ENCODE measurements at places on chromosomes 6 and 20.
A peak's percentile ranks its signal among the peaks of the same experiment; 100 is the strongest.

- DNase-seq: peak; percentile 79
Observed at GRCh38 chr20:32626859-32627636, 41.9 kb upstream of the NOL4L start.

- no peak for DNase-seq
Observed at GRCh38 chr6:68729377-68729903, 94.4 kb downstream of the ADGRB3 start.

DNA sequence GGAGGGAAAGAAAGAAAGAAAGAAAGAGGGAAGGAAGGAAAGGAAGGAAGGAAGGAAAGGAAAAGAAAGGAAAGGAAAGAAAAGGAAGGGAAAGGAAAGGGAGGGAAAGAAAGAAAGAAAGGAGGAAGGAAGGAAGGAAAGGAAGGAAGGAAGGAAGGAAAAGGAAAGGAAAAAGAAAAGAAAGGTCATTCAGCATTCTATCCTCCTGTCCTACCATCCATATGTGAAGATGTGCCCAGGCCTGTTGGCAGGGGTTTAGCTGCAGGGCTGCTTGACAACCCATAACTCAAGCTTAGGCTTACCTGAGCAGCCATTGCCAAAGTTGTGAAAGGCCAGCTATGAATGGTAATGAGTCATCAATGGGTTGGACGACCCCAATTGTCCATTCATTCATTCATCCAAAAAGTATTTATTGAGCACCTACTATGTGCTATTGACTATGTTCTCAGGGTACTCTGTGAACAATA, 49.9 kb upstream of the OCSTAMP start:
- no peak for DNase-seq

- DNase-seq: no peak
Observed at GRCh38 chr20:62287759-62288534, 14.8 kb upstream of the ADRM1 start.

GRCh38 chr20:49290608-49291191, 12.8 kb upstream of the ZNFX1 start:
- DNase-seq: no peak

- DNase-seq: no peak
Observed at GRCh38 chr6:53045891-53046673, 19.1 kb upstream of the FBXO9 start.

GRCh38 chr6:89952686-89953085, 58.4 kb downstream of the GJA10 start:
- DNase-seq: no peak

DNA sequence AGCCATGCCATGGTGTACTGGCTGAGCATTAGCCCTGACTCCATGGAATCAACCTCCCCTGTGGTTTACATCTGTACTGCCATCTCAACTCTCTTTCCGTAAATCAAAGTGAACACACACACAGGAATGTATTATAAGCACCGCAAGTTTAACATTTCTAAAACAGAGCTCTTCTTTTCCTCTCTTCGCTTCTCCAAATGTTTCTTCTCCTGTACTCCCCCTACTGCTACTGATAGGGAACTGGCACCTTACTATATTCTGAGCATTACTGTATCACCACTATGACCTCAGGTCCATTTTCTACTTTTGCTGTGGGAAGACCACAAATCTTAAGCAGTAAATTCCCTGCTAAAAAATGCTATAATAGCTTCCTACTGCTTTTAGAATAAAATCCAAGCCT, 101.2 kb downstream of the NUS1 start:
- DNase-seq: no peak

DNA sequence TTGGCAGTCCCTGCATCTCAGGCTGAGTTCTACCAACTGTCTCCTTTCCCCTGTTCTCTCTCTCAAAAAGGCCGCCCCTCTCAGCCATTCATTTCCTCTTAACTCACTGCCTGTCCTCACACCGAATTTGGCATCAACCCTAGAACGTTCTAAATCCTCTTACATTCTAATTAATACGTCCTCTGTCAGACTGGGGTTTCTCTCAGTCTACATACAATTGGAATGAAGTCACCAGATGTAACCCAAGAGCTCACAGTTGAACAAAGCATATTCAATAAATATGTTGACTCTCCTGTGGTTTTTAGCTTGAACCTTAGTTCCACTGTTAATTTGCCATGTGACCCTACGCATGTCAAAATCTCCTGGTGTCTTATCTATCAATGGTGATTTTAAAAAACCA, 269.6 kb downstream of the CLIC5 start:
- no peak for DNase-seq

GRCh38 chr20:41135187-41135887, 2.0 kb upstream of the PLCG1 start:
- peak; percentile 33 for DNase-seq

DNA sequence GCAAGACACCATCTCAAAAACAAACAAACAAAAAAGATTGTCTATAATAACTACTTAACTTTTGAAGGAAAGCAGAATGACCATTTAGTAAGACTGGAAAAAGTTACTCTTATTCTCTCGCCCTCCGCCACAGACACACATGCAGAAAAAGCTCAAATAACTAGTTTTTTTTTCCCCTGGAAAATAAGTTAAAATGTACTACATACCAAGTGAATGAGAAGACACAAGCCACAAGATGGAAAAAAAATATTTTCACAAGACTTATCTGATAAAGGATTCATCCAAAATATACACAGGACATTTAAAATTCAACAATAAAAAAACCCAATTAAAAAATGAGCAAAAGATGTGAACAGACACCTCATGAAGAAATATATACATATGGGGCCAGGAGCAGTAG, 31.9 kb downstream of the NUDT3 start:
- DNase-seq: no peak

DNA sequence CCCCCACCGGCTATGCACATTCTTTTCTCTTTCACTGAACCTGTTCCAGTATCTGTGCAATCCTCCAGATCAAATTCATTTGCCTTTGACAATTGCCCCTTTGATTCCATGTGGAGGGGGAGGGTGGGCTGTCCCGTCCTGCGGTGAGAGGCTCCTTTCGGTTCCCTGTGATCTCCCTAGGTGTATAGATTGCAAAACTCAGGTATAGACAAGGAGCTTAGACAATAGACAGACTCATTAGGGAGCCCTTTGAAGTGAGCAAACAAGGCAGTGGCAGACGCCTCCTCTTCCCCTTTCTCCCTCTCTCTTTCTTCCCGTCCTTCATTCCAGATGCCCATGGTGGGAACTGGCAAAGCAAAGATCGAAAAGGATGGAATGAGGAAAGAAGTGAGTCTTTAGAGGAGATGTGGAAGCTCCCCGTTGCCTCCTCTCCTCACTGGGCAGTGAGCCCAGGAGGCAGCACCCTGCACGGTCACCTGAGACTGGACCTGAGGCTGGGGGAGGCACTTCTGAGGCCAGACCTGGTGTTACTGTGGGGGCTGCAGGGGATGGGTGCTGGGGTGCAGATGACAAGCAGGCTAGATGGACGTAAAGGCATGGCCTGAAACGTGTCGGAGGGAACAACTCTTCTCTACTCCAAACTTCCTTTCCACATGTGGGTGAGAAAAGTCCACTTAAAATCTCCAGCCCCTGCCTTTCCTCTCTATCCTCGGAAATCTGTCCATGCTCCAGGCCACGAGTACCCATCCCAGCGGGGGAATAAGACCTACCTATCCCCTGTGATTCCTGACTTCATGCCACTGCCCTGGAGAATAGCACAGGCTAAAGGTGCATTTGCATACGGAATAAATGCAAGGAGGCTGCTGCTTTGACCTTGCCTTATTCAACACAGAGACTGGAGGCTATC, 256.6 kb upstream of the FOXQ1 start:
- no peak for DNase-seq

DNA sequence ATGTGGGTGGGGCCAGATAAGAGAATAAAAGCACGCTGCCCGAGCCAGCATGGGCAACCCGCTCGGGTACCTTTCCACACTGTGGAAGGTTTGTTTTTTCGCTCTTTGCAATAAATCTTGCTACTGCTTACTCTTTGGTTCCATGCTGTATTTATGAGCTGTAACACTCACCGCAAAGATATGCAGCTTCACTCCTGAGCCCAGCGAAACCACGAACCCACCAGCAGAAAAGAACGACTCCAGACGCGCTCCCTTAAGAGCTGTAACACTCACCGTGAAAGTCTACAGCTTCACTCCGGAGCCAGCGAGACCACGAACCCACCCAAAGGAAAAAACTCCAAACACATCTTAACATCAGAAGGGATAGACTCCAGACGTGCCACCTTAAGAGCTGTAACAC, 76.7 kb downstream of the TFAP2A start:
- no peak for DNase-seq

- no peak for DNase-seq
Observed at GRCh38 chr20:24667689-24668383, 198.4 kb downstream of the SYNDIG1 start.

DNA sequence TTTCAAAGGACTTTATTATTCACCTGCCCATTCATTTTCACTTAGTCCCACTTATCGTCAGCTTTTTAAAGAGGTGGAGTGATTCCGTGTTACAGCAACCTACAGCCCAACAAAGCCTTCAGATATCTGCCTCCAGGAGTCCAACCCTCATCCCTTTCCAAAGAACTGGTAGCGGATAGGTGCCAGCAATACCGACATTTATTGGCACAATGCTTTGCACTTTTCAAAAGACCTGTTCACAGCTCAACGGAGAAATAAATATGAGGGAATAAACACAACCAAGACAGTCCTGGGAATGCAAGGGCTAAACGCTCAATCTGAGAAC, 819 bp upstream of the MTRF1L start:
- peak; percentile 10 for DNase-seq

- no peak for DNase-seq
Observed at GRCh38 chr6:110394409-110394808, 21.0 kb downstream of the DDO start.

DNA sequence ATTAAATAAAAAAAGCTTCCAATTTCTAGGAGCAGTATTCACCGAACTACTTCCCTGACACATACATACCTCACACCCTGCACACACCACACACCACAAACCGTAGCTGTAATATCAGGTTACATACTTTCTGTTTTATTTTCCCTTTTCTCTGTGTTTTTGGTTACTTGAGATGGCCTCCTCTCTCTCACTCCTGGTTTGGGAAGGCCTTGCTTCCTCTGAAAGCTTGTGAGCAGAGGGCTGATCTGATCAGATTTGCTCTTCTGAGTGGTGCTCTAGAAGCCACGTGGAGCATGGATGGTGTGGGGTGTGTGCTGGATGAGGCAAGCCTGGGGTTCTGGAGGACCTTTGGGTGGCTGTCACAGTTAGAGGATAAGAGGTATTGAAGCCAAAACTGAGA, 20.9 kb downstream of the UTRN start:
- DNase-seq: no peak

GRCh38 chr6:17474289-17474688, 80.9 kb downstream of the CAP2 start:
- no peak for DNase-seq

- no peak for DNase-seq
Observed at GRCh38 chr6:113585246-113585645, 271.9 kb upstream of the MARCKS start.

DNA sequence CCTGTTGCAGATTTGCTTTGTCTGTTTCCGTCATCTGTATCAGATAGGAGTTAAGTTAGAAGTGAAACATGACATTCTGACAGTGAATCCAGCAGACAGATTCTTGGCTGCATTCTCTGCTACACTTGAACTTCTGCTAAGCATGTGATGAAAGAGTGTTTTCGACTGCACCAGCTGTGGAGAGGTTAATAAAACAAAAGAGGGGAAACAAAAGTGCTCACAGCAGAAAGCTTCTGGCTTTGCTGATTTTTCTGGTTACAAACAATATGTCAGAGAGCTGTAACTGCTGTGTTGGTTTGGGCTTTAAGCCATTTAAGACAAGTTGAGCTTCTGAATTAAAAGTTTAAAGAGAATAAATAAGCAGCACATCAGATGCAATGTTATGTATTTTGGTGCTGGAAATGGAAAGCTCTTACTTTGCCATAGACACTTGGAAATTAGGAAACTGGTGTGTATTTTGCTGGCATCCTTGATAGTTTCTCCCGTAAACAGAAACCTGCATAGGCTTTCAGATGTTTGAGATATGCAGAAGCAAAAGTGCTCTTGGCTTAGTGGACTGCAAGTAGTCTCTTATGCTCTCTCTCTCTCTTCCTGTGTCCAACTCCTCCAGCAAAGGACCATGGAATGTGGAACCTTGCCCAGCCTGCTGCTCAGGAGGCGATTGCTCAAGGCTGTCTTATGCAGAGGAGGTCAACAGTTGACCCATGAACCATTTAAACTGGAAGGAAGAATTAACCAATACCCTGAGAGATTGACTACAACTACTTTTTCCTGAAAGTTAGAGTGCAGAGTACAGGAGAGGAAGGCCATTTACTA, 104.9 kb downstream of the RPS12 start:
- no peak for DNase-seq

All from NCI-H1436 (cell line).